ENCODE measurements at places on chromosomes 4 and X.

GRCh38 chr4:92529510-92529909 lies 225.7 kb downstream of the GRID2 start:
- no peak for DNase-seq

DNA sequence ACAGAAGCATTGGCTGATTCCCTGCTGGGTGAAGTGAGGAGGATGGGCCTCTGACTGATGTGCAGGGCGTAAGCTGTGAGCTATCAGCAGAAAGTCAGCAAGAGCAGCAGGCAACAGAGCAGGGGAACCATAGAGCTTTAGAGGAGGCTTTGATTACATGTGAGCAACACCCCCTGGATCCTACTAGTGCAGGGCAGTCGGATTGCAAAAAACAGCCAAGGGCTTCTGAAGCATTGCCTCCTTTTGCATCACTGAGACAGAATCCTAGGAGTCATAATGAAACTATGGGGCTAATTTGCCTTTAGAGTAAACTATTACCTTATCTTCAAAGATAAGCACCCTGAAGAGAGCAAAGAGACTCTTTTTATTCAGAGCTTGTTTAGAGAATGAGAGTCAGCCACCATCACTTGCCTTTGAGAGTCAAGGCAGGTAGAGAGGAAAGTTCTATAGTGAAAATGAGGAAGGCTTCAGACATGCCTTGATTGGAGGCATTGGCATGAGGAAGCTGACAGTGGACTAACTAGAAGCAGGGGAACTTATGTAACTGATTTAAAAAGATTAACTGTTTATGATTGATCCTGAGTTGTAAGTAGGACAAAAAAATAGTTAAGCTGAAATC lies 420.3 kb downstream of the PDHA2 start:
- no peak for DNase-seq

- DNase-seq, result no peak
These were observed 8.0 kb downstream of the LGI2 start for GRCh38 chr4:25022766-25023165.

GRCh38 chr4:74764119-74764518 lies 30.2 kb downstream of the BTC start:
- DNase-seq, result no peak

GRCh38 chr4:10733481-10734062 lies 49.0 kb upstream of the CLNK start:
- no peak for DNase-seq

DNA sequence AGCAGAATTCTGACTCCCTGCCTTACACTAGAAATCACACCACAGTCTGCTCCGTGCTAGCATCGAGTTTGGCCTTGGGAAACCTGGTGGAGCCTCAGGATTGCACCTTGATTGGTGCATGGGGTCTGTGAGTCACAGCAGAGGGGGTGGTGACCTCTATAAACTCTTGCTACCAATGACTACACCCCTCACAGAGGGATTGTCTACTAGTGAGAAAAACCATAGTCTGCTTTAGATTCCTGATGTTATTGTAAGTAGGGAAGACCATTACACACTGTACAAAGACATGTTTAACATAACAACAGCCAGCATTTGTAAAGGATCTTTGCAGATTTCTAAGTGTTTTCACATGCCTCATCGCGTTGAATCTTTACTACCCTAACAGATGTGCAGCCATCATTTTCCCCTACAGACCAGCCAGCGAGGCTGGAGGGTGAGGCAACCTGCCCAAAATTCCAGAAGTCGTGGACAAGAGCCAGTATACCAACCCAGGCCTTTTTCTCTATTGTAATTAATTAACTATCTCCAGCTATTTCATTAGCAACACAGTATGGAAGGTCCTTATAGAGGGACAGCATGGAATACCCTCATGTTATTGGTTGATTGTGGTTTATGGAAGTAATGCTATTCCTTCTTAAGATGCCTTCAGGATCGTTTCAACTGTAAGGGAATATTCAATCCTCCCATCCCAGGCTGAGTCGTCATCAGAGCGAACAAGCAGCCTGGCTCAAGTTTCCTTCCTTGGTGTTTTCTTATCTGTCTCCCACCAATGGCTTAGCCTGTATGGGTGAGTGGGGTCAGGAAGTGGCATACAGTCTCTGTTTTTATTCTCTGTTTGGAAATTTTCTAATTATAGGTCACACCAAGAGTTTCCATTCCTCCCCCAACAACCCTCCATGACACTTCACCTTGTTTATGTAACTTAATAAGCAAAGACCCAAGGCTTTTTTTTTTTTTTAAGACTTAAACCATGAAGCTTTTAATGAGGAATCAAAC lies 55.9 kb upstream of the KDR start:
- no peak for DNase-seq

- DNase-seq, result no peak
These were observed 2155.1 kb upstream of the AGA start for GRCh38 chr4:179597301-179597700.

DNA sequence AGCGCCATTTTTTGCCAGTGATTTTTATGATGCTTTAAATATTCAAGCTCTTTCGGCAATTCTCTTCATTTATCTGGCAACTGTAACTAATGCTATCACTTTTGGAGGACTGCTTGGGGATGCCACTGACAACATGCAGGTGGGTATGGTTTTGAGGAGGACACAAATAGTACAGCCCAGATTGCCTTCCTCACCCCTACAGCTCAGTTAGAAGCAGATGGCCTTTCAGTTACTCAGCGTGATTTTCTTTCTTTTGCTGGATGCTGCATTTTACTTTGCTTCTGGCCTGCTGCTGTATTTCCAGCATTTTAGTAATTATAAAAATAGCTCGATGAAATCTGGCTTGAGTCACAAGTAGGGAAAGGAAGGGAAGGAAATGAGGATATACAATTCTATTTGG lies 114.7 kb downstream of the SLC4A4 start:
- DNase-seq, result no peak

GRCh38 chr4:15990570-15991285 lies 27.8 kb upstream of the FGFBP2 start:
- no peak for DNase-seq

DNA sequence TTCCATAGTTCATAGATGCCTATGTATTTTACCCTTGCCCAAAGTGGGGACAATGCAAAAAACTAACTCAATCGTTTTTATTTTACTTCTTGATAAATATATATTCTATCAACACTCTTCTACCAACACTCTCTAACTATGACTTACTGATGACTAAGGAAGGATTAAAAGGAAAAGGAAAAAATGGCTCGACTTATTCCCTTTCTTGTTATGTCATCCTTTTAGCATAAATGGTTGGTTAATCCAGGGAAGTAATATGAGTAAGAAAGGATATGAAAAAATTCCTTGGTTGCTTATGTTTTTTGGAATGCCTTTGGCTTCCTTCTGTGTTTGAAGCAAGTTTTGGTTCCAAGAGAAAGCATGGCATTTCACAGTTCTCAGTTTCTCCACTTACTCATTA lies 1087.1 kb downstream of the C4orf33 start:
- DNase-seq, result no peak

GRCh38 chr4:4457803-4458553 lies 71.1 kb downstream of the NSG1 start:
- no peak for DNase-seq

GRCh38 chrX:40938423-40938822 lies 146.8 kb upstream of the USP9X start:
- DNase-seq, result no peak

DNA sequence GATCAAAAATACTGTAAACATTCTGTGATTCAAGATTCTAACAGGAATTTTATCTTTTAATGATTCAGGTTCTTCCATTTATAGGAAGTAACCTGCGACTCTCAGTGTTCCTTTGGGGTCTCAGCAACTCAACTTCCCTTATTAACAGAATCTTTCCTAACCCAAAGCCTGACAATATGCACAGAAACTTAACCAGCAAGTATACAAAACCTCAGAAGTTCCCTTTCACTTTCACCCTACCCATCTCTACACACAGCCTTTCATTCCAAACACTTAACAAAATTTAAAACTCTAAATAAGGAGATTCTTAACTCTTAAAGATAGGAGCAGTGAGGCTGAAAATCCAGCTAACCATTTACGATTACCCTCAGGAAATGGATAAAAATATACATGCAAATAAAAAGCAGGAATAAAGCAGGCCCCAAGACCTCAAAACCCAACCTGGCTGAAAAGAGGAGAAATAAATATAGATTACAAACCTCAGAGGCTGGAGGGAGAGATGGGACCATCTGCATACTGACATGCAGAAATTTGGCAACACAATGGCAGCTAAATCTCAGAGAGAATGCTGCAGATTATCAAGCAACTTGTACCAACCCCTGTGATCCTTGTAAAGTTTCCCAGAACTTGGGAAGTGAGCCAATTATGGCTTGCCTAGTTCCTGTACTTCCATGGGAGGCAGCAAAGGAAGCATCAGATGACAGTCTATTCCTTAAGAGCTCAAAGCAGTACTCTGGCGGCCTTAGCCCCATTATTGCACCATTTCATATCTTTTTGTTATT lies 101.0 kb downstream of the ATP11C start:
- DNase-seq, result peak; percentile 51

- DNase-seq, result no peak
These were observed 94.2 kb downstream of the MAOA start for GRCh38 chrX:43750248-43750676.

GRCh38 chr4:55610381-55610780 lies 18.3 kb upstream of the PDCL2 start:
- no peak for DNase-seq

- no peak for DNase-seq
These were observed 186.1 kb upstream of the MAB21L2 start for GRCh38 chr4:150395872-150396271.

GRCh38 chrX:135740681-135741149 lies 27.3 kb downstream of the CT45A1 start:
- no peak for DNase-seq
